ENCODE measurements at places on chromosomes 3 and 15.
A peak's percentile ranks its signal among the peaks of the same experiment; 100 is the strongest.

DNA sequence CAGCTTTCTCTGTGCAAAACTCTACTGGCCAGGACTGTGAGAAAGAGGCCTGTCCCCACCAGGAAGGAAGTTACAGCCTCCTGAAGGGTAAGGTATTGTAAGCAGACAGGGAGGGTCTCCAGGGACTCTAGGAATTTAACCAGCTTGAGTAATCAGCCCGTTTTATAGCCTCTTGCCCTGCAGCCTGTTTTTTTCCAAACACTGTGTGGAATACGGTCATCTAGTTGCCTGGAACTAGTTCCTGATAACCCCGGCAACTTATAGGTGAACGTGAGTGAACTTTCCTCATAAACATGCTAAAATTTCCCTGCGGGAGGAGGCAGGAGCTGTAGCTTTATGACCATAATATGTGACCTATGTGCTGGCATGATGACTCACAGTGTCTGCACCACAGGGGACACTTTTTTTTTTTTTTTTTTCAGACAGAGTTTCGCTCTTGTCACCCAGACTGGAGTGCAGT, 60.1 kb upstream of the DAZL start:
- no peak for DNase-seq
- H3K27me3 ChIP-seq = no peaks in the 10 kb centered on the region
- no peaks in the 10 kb centered on the region for H3K4me1 ChIP-seq
- no peaks in the 10 kb centered on the region for H3K36me3 ChIP-seq

GRCh38 chr3:154034797-154035330, 86.3 kb upstream of the ARHGEF26 start:
- H3K4me3 ChIP-seq = no peak overlapping the region
- H3K27me3 ChIP-seq = no peaks in the 10 kb centered on the region
- H3K27ac ChIP-seq = no peak overlapping the region
- no peaks in the 10 kb centered on the region for H3K4me1 ChIP-seq

DNA sequence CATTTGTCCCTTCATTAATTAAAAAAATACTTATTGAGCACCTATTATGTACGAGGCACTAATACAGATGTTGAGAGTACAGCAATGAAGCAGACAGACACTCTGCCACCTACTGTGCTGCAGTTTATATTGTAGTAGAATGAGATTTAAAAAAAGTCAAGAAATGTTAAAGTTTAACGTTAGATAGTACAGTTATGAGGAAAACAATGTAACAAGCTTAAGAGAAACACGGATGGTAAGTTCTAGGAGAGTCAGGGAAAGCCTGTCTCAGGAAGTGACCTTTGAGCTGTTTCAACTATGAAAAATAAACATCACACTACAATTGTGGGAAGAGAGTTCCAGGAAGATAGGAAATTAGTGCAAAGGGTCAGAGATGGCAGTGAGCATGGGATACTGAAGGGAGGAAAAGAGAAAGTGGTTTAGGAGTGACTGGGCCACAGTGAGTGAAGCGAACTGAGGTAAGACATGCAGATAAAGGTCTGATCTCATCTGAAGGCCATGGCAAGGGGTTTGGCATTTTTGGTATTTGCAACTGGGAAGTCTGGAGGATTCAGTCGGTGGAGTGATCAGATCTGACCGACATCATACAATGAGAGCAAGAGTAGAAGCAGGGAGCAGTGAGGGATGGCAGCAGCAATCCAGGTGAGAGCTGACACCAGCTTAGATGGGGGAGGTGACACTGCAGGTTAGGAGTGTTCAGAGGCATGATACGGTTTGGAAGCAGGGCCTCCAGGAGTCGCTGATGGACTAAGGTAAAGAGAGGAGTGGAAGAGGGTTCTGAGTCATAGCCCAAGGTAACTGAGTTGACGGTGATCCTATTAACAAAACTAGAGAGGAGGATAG, 28.5 kb downstream of the PLSCR4 start:
- no peak overlapping the region for H3K27ac ChIP-seq
- no peaks in the 10 kb centered on the region for H3K4me1 ChIP-seq
- H3K4me3 ChIP-seq = no peak overlapping the region
- H3K27me3 ChIP-seq = no peaks in the 10 kb centered on the region
- H3K36me3 ChIP-seq = no peaks in the 10 kb centered on the region
- DNase-seq = no peak

- peaks cover 10% of the 10 kb centered on the region for H3K4me1 ChIP-seq
- H3K27me3 ChIP-seq = no peaks in the 10 kb centered on the region
- no peak for DNase-seq
- H3K4me3 ChIP-seq = no peak overlapping the region
- H3K27ac ChIP-seq = no peak overlapping the region
These were observed 4.5 kb downstream of the HEMK1 start for GRCh38 chr3:50573566-50574443.

DNA sequence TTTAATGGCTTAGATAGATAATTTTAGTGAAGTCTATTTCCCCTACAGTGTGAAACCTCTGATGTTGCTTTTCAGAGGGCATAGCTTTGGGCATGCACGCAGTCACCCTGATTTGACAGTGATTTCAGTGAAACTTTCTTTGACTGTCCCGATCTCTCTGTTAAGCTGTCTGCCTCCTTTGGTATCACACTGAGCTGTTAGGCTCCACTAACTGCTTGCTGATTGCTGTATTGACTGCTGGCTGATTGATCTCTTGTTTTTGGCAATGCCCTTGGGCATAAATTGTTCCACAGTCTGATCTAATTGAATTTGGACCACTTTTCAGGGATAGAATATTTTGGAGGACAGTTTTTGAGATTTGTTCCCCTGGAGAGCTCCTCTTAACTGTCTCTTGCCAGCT, 68.5 kb upstream of the CCDC54 start:
- no peaks in the 10 kb centered on the region for H3K36me3 ChIP-seq
- H3K27me3 ChIP-seq = no peaks in the 10 kb centered on the region
- no peak overlapping the region for H3K4me3 ChIP-seq
- no peak for DNase-seq

DNA sequence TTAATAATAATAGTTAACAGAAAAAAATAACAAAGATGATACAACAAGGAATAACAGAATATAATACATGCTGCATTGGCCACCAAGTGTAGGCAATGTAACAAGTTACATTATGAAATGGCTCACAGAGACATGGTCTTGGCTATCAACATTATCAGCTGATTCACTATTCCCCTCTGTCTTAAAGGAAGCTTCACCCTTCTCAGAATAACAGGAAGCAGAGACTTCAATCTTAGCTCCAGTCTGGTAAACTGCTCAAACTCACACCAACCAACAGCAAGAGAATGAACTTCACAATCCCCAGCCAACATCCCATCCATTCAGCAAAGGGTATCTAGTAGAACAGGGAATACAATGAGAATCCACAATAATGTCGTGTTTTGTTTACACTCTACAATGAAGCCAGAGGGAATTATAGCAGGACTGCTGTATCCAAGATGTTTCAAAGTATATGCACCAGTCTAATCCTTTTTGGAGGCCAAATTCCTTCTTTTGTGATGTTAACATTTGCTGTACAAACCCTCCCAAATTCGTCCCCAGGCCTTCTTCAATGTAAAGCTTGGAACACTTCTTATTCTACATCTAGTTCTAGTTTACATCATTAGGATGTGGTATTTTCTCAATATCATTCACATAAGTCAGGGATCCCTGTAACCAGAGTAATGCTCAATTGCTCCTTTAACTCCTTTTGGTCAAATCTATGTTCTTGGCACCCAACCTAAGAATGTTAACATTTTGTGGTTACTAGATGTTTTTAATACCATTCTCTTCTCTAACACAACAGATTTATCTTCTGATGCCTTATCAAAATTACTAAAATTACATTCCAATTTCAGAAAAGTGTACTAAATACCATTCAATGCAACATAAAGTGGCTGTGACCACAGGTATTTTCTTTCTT, 52.4 kb upstream of the CMSS1 start:
- H3K27ac ChIP-seq = no peak overlapping the region
- no peak overlapping the region for H3K4me3 ChIP-seq
- no peaks in the 10 kb centered on the region for H3K36me3 ChIP-seq
- no peak for DNase-seq
- H3K27me3 ChIP-seq = no peaks in the 10 kb centered on the region

- H3K27me3 ChIP-seq = no peaks in the 10 kb centered on the region
- H3K4me1 ChIP-seq = peaks cover 7% of the 10 kb centered on the region
- no peak overlapping the region for H3K4me3 ChIP-seq
- DNase-seq = no peak
- H3K36me3 ChIP-seq = no peaks in the 10 kb centered on the region
These were observed 66.8 kb upstream of the RASGRP1 start for GRCh38 chr15:38631119-38632075.

DNA sequence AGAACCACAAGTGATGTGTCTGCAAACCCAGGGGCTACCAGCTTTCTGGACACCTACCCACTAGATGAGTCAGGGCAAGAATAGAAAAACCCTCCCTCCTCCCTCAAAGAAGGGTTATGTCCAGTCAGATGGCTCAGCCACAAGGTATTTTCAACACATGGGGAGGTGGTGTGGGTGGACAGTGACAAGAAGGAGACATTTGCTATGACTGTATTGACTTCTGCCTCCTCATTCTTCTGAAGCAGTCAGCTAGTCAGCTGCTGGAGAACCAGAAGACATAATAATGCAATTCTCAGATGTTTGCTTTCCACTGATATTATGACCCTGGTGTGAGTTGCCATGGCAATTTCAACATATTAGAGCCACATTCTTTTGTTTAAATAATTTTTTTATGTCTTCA, 66.7 kb upstream of the GOLGA8B start:
- H3K27me3 ChIP-seq = no peaks in the 10 kb centered on the region
- no peaks in the 10 kb centered on the region for H3K4me1 ChIP-seq
- no peaks in the 10 kb centered on the region for H3K36me3 ChIP-seq
- DNase-seq = no peak
- H3K4me3 ChIP-seq = no peak overlapping the region

- H3K27ac ChIP-seq = no peak overlapping the region
- no peaks in the 10 kb centered on the region for H3K36me3 ChIP-seq
- peaks cover 41% of the 10 kb centered on the region for H3K27me3 ChIP-seq
- peak overlapping the region; percentile 71 for H3K4me3 ChIP-seq
These were observed 3.4 kb downstream of the RNU6-1 start for GRCh38 chr15:67836477-67836876.

- H3K4me1 ChIP-seq = no peaks in the 10 kb centered on the region
- H3K4me3 ChIP-seq = no peak overlapping the region
- DNase-seq = no peak
- no peak overlapping the region for H3K27ac ChIP-seq
- H3K36me3 ChIP-seq = no peaks in the 10 kb centered on the region
- H3K27me3 ChIP-seq = no peaks in the 10 kb centered on the region
These were observed 481.8 kb upstream of the KCNMB2 start for GRCh38 chr3:178054471-178054870.

DNA sequence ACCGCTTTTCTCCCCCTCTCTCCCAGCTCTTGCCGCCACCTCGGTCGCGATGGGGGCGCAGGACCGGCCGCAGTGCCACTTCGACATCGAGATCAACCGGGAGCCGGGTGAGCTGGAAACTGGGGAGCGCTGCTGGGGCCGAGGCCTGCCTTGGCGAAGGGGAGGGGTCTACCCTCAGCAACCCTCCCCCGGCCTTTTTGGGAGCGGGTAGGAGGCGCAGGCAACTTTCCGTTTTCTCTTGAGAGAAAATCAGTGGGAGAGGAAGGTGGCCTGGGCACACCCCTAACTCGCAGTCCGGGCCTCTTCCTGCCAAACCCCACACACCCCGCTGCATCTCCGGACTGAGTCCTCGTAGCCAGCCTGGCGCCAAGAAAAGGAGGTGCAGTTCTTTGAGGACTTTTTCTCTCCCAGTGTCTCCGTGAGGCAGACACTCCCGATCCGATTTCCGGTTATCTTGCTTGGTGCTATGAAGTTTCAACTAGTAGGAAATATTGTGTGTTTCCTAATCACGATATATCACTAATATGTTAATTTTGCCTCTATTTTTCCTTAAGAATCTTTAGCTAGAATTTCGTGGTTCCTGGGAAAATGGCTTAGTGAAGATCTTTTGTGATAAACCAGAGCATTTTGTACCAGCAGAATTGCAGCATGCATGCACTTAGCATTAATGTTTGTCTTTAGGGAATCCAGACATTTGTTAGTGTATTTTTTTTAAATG, 631 bp downstream of the NKTR start:
- peak; percentile 30 for DNase-seq
- peaks cover 27% of the 10 kb centered on the region for H3K4me1 ChIP-seq
- H3K36me3 ChIP-seq = peaks cover 28% of the 10 kb centered on the region
- H3K27ac ChIP-seq = peak overlapping the region; percentile 90

DNA sequence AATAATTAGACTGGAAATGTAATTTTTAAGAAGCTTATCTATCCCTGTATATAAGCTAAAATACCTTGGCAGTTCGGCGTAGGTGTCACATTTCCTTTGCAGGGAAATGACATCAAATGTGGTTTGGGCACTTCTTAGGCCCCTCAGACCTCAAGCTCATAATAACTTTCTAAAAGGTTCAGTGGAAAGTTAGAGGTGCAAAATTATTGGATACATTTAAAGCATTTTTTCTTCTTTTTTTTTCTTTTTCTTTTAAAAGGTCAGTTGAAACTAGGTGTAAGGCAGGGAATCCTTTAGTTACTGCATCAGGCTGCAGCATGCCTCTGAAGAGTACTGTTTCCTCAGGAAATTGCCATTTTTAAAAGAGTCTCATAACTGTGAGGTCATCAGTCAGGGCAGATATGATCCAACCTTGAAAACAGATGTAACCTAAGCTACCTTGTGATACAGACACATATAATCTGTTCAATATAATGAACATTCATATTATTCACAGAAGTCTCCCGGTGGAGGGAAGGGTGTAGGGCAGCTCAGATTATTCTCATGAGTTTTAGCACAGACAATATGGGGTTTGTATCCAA, 4.8 kb downstream of the SACM1L start:
- peaks cover 31% of the 10 kb centered on the region for H3K36me3 ChIP-seq
- H3K4me1 ChIP-seq = peaks cover 28% of the 10 kb centered on the region
- H3K27me3 ChIP-seq = no peaks in the 10 kb centered on the region
- DNase-seq = no peak
- H3K27ac ChIP-seq = peak overlapping the region; percentile 46

- H3K4me3 ChIP-seq = no peak overlapping the region
- DNase-seq = peak; percentile 74
- H3K27me3 ChIP-seq = no peaks in the 10 kb centered on the region
- H3K36me3 ChIP-seq = no peaks in the 10 kb centered on the region
These were observed 214.6 kb downstream of the SLCO3A1 start for GRCh38 chr15:92068121-92068520.

DNA sequence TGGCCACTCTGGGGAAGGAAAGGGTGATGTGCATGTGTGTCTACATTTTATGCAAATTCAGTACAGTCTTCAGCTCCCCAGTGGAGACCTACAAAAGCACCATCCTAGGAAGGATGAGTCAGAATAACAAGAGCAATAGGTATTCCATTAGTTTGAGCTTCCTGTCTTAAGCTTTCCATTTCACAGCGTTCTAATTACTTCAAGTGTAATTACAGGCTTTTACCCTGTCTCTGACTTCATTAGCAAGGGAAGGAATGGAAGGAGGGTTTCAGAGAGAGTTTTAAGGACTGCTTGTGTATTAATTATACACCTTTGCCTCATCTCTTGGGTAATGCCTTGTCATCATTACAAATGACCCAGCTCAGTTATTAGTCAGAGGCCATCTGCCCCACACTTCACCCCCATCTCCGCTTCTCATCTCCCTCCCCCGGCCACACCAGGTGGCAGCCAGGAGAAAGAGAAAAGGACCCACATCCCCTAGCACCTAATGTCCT, 202.8 kb upstream of the MRPL3 start:
- no peaks in the 10 kb centered on the region for H3K27me3 ChIP-seq
- no peak overlapping the region for H3K27ac ChIP-seq
- no peak overlapping the region for H3K4me3 ChIP-seq
- no peaks in the 10 kb centered on the region for H3K4me1 ChIP-seq

GRCh38 chr3:13544293-13544831, 4.6 kb upstream of the FBLN2 start:
- peaks cover 3% of the 10 kb centered on the region for H3K4me1 ChIP-seq
- DNase-seq = no peak
- no peak overlapping the region for H3K4me3 ChIP-seq
- no peaks in the 10 kb centered on the region for H3K36me3 ChIP-seq
- H3K27me3 ChIP-seq = peaks cover 8% of the 10 kb centered on the region
